ENCODE measurements at places on chromosomes 5 and 9.

DNA sequence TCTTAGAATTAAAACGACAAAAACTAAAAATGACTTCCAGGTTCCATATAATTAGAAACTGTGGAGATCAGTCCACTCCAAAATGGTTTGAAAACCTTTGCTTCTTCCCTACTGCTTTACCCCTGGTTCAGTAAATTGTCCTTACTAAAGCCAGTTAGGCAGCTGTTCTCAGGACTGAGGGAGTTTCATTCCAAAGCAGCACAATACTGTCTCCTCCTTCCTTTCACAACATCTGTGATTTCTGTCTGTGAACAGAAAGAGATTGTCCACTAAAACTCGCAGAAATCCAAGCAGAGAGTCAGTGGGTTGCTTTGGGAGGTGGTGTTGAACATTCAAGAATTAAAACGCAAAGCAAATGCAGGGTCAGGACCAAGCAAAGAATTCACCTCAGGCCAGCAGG lies 740.8 kb upstream of the ZNF608 start:
- DNase-seq = no peak

DNA sequence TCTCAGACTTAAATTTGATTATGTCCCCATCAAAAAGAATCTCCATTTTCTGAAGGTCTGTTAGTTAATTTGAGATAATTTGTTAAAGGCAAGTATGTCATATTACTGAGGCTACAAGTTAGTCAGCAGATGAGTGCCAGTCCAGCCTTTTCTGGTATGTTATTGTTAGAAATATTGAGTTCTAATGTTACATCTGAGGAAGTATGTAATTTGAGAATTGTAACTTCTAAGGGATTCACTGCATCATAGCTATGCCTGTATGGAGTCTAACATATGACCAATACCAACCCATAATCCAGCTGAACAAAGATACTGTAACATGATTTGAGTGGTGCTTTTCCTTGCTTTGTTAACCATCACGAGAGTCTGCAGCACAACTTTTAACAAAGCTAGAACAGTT lies 13.9 kb downstream of the SLC23A1 start:
- no peak for DNase-seq

GRCh38 chr5:174317256-174317894 lies 271.9 kb downstream of the NSG2 start:
- no peak for DNase-seq

DNA sequence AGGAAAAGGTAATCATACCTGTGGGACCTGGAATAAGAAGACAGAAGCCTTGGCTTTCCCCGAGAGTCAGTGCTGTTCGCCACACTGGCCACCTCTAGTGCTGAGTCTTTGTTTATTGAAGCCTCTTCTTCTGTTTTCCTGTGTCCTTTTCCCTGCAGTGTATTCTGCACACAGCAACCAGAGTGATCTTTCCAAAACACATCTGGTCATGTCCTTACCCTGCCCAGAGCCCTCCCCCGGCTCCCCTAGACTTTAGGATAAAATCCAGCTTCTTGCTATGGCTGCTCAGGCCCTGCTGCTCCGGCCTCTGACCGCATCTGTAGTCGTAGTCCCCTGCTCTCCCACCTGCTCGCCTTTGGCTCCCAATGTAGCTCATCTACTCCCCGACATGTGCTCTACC lies 28.3 kb downstream of the GALNT10 start:
- no peak for DNase-seq

DNA sequence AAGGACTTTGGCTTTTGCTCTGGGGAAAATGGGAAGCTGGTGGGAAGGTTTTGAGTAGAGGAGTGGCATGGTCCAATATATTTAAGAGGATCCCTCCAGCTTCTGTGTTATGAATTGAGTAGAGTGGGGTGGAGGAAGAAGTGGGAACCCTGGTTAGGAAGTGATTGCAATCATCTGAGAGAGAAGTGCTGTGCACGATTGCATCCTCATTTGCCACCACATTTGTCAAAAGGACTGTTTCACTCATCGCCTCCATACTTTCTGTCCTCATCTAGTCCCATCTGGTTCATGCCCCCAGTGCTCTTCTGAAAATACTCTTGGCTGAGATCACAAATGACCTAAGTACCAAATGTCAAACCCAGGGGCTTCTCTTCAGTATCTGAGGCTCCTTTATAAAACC lies 192.1 kb downstream of the RAB3C start:
- DNase-seq = no peak

DNA sequence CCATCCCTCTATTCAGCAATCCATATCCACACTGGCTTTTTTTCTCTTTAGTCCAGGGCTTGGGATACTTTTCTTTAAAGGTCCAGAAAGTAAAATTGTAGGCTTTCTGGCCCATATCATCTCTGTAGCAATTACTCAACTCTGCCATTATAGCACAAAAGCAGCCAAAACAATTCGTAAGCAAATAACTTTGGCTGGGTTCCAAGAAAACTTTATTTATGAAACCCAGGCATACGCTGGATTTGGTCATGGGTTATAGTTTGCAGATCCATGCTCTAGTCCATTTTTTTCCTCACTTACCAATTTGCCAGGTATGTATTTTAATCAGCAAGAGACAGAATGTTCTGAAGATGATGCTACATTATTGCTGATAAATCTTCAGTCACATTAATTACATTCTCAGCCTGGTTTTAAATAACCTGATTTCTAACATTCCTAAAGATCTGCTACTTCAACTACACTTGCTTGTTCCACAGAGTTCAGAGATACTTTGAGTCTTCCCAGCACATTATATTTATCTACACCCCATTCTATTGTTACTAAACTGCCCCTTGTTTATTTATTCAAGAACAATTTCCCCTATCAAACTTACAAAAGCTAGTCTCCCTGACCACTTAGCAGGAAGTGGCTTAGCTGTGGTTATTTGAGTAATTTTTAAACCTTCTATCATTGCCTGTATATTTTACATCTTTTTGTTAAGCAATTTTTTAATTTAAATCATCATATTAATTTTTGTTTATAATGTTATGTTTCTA lies 161.0 kb downstream of the ISL1 start:
- no peak for DNase-seq

- DNase-seq = no peak
Measured at GRCh38 chr5:71834601-71835000, 115.5 kb downstream of the CARTPT start.

GRCh38 chr5:173762930-173763329 lies 125.2 kb upstream of the CPEB4 start:
- no peak for DNase-seq

GRCh38 chr9:98911042-98911441 lies 32.7 kb upstream of the COL15A1 start:
- no peak for DNase-seq

DNA sequence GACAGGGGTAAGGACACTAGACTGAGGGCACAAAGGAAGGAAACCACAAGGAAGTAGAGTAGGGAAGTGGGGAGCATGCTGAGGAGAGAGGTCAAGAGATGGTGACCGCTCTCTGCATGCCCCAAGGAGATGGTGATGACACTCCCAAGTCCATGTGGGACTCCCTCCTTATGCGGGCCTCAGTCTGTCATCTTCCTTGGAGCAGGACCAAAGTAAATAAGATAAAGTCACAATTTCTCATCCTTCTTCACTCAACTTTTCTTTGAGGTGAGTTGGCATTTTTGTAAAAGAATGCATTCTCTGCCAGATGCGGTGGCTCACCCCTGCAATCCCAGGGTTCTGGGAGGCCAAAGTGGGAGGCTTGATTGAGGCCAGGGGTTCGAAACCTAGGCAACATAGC lies 256.7 kb downstream of the DOCK8 start:
- DNase-seq = no peak

DNA sequence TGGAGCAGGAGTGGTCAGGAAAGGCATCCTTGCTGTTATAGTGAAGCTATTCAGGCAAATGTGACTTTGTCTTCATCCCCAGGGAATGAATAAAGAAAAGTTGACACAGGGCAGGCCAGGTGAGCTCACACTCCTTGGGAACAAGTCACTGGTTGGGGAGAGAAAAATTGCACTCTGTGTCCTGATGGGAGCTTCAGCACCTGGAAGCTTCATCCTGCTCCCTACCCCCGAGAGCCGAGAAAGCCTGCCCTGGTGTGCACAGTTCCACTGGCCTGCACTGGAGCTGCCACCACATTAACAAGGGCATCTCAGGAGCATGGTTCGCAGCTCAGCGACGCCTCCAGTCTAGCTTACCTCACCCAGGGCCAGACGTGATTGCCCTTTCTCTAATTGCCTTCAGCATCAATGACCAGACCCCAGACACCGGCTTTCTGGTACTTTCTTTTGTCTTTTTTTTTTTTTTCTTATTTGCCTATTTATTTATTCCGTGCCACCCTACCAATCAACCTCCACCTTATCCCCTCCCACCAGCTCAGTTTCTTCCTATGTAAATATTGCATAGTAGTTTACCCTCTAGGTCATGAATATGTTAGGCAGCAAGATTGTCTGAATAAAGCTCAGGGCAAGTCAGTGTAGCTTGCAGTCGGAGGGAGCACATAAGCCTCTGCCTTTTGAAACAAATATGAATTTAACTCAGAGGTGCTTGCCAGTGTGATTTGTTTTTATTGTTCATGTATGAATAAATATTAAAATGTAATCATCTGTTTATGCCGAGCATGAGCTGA lies 87.4 kb downstream of the DOCK2 start:
- no peak for DNase-seq

GRCh38 chr5:81183811-81184748 lies 49.0 kb upstream of the CKMT2 start:
- DNase-seq = no peak

DNA sequence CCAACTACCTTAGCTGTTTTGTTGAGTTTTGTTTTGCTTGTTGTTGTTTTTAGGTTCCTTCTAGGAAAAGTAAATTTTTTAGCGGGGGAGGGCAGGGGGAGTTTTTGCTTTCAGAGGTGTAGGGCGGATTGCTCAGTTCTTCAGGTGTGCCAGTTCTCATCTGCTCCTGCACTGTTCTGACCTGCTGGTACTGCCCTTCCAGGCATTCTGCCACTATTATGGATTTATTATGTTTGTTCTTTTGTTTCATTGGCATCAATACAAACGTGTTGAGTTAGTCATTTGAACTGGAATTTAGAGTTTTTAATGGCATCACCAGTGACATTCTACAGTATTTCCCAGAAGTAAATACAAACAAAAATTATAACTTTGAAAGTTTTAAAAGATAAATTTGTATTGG lies 26.0 kb downstream of the ERCC6L2 start:
- no peak for DNase-seq

Measured in T-helper 22 cell (primary cell).